Astrocyte (in vitro differentiated cells and primary cell): ENCODE measurements at places on chromosomes 6 and 20. TPM values are rescaled to one million over a fixed set of nuclear protein-coding genes. Genes with fewer than 3 reads are reported as not detected.

SPATS1 gene
- not detected in 2 replicates for total RNA-seq

DNA sequence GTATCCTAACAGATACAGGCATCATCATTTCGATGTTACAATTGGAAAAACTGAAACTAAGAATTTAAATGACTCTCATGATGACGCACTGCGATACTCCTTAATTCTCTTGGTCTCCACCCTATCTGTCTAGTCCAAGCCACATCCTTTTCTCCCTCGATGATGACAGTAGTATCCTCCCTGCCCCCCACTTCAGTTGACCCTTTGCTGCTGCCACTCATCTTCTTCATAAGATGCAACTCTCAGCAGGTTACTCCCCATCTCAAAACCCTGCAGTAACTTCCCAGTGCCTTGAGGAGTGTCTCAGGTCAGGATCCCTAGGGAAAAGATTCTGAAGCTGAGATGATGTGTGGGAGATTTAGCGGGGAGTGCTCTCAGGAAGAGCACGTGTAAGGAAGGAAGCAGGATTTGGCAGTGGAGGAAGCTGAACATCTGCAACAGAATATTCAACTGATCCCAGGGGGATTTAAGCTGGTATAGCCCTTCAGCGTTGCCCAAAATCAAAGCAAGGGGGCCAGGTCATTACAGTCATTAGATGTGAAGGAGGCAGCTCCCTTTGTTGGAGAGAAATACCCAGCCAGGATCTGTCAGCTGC is 16.1 kb downstream of the JPH2 start:
- no peak for DNase-seq
- H3K4me1 ChIP-seq, result peaks cover 24% of the 10 kb centered on the region
- no peak overlapping the region for H3K27ac ChIP-seq
- H3K27me3 ChIP-seq, result no peaks in the 10 kb centered on the region

DNA sequence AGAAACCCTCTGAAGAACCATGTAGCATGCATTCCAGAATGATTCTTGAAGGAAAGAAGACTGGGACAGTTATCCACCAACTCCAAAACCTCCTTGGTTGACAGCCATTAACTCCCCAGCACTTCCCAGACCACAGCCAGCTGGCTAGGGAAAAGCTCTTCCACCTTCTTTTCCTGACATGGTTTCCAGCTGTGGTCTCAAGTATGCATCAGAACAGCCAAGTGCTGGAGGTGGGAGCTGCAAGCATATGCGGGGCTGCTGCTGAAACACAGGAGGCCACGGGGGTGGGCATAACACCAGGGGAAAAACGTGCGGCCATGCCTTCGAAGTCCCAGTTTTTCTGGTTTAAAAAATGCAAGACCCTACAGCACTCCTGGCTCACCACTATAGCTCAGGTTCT is 108.0 kb upstream of the FAM184A start:
- no peak overlapping the region for H3K4me3 ChIP-seq
- no peak overlapping the region for H3K27ac ChIP-seq
- DNase-seq, result no peak
- H3K36me3 ChIP-seq, result no peaks in the 10 kb centered on the region
- no peaks in the 10 kb centered on the region for H3K27me3 ChIP-seq

CFB gene
- 1.0 and 1.4 TPM in 2 replicates for total RNA-seq

- no peaks in the 10 kb centered on the region for H3K27me3 ChIP-seq
- no peaks in the 10 kb centered on the region for H3K4me1 ChIP-seq
- DNase-seq, result no peak
- H3K4me3 ChIP-seq, result no peak overlapping the region
- no peak overlapping the region for H3K27ac ChIP-seq
Observed at GRCh38 chr20:18988701-18989100, 175.1 kb downstream of the SCP2D1 start.

DNA sequence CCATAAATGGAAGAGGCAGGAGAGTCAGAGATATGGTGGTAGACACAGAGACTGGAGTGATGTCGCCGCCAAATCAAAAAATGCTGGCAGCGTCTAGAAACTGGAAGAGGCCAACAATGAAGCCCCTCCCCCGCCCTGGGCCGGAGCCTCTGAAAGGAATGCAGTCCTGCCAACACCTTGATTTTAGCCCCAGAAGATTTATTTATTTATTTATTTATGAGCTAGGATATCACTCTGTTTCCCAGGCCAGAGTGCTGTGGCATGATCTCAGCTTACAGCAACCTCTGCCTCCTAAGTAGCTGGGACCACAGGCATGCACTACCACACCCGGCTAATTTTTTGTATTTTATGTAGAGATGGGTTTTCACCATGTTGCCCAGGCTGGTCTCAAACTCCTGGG is 82.6 kb upstream of the CCDC167 start:
- H3K4me1 ChIP-seq, result peaks cover under 1% of the 10 kb centered on the region
- no peak overlapping the region for H3K4me3 ChIP-seq
- DNase-seq, result no peak

BTNL2 gene
- not detected in 2 replicates for total RNA-seq

GRCh38 chr20:17711267-17711627 is 11.5 kb downstream of the BANF2 start:
- H3K27me3 ChIP-seq, result no peaks in the 10 kb centered on the region
- H3K4me3 ChIP-seq, result no peak overlapping the region
- no peaks in the 10 kb centered on the region for H3K36me3 ChIP-seq

GRCh38 chr6:40521496-40521895 is 65.7 kb downstream of the LRFN2 start:
- no peaks in the 10 kb centered on the region for H3K36me3 ChIP-seq
- no peaks in the 10 kb centered on the region for H3K4me1 ChIP-seq
- peaks cover 3% of the 10 kb centered on the region for H3K27me3 ChIP-seq
- no peak overlapping the region for H3K4me3 ChIP-seq
- no peak overlapping the region for H3K27ac ChIP-seq

RNF5 gene
- 59.0 and 60.0 TPM in 2 replicates for total RNA-seq

GRCh38 chr6:138290423-138290962 is 72.2 kb upstream of the PBOV1 start:
- H3K27me3 ChIP-seq, result no peaks in the 10 kb centered on the region
- H3K36me3 ChIP-seq, result no peaks in the 10 kb centered on the region
- peaks cover 17% of the 10 kb centered on the region for H3K4me1 ChIP-seq
- H3K27ac ChIP-seq, result no peak overlapping the region
- DNase-seq, result no peak
- no peak overlapping the region for H3K4me3 ChIP-seq

DNA sequence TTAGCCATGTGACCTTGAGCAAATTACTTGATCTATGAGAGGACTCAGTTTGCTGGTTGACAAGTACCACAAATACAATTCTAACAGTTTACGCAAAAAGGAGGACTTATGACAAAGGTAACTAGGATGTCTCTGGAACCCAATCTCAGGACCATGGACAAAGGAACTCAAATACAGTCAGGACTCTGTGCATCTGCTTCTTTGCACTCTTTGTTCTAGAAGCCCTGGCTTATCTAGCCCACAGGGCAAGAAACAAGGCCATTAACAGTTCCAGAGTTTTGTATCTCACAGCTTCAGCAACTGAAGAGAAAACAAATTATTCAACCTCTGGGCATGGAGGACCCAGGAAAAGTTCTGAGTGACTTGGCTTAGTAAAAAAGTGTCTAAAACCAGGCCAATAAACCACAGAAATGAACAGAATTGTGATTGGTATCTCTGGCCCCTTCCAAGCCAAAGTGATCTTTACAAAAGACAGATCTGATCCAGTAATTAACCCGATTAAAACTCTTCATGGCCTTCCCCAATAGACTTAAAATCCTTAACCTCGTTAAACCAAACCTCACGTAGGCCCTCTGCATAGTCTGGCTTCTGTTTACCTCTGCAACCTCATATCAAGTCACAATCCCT is 5.9 kb downstream of the WASF1 start:
- DNase-seq, result peak; percentile 4
- H3K36me3 ChIP-seq, result no peaks in the 10 kb centered on the region
- no peaks in the 10 kb centered on the region for H3K4me1 ChIP-seq

- H3K4me3 ChIP-seq, result no peak overlapping the region
- no peaks in the 10 kb centered on the region for H3K36me3 ChIP-seq
- H3K27me3 ChIP-seq, result no peaks in the 10 kb centered on the region
- no peaks in the 10 kb centered on the region for H3K4me1 ChIP-seq
- DNase-seq, result no peak
Observed at GRCh38 chr20:58583586-58583985, 67.5 kb upstream of the STX16 start.

GGTLC1 gene
- total RNA-seq, result not detected in 2 replicates

HTR1E gene
- total RNA-seq, result not detected in 2 replicates

SAMD10 gene
- 2.7 and 4.3 TPM in 2 replicates for total RNA-seq

DNA sequence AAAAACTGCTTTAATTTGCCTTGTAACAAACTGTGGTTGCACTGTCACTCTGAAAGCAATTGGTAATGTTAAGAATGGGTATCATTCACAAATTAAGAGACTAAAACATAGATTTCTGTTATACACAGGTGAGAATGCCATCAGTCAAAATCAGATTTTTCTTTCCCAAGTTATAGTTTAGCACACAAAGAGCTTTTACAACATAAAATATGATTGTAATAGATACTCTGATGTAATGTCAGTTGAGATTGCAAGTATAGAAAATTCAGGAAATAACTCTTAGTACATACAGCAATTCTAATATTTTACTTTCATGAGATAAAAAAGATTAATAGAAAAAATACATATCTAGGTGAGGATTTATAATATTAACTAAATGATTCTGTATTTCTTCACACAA is 2.3 kb upstream of the ME1 start:
- H3K27me3 ChIP-seq, result no peaks in the 10 kb centered on the region
- peaks cover 11% of the 10 kb centered on the region for H3K4me1 ChIP-seq
- DNase-seq, result no peak
- H3K4me3 ChIP-seq, result no peak overlapping the region
- H3K36me3 ChIP-seq, result no peaks in the 10 kb centered on the region

DNA sequence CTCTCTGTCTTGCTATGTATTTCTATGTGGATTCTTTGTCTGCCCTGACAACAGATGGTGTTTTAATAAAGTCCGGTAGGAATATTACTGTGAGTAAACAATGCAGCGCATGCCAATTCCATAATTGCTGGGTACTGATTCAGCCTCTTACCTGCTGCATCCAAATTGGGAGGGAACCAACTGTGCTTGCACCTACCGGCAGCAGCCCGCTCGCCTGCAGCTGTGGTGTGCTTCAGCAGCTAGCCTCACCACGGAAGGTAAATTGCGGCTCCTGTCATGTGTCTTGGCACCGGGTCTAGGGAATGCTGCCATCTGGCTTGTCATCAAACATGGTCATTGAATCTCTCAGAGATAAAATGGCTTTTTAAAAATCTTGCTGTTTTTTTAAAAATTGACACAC is 704.8 kb upstream of the SLC35B3 start:
- H3K27me3 ChIP-seq, result no peaks in the 10 kb centered on the region
- no peaks in the 10 kb centered on the region for H3K36me3 ChIP-seq
- H3K27ac ChIP-seq, result no peak overlapping the region
- DNase-seq, result no peak
- H3K4me3 ChIP-seq, result peak overlapping the region; percentile 29
- H3K4me1 ChIP-seq, result peaks cover 5% of the 10 kb centered on the region

DNA sequence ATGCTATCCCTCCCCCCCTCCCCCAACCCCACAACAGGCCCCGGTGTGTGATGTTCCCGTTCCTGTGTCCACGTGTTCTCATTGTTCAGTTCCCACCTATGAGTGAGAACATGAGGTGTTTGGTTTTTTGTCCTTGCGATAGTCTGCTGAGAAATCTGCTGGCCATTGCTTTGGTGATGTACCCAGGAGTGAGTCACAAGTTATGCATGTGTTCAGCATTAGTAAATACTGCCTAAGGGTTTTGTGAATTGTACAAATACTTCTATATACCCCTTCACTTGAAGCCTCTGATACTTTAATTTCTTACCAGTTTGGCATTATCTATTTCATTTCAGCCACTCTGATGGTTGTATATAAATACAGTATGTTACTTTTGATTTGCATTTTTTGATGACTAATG is 711.3 kb upstream of the GJE1 start:
- no peaks in the 10 kb centered on the region for H3K4me1 ChIP-seq
- no peaks in the 10 kb centered on the region for H3K27me3 ChIP-seq
- DNase-seq, result peak; percentile 86
- H3K4me3 ChIP-seq, result no peak overlapping the region
- no peaks in the 10 kb centered on the region for H3K36me3 ChIP-seq

SPO11 gene
- total RNA-seq, result not detected in 2 replicates

VSX1 gene
- not detected in 2 replicates for total RNA-seq

LAMP5 gene
- 2.3 and 4.7 TPM in 2 replicates for total RNA-seq

GRCh38 chr6:140001005-140001404 is 626.6 kb upstream of the CITED2 start:
- no peaks in the 10 kb centered on the region for H3K4me1 ChIP-seq
- no peaks in the 10 kb centered on the region for H3K36me3 ChIP-seq
- no peak overlapping the region for H3K27ac ChIP-seq
- H3K4me3 ChIP-seq, result no peak overlapping the region

DNA sequence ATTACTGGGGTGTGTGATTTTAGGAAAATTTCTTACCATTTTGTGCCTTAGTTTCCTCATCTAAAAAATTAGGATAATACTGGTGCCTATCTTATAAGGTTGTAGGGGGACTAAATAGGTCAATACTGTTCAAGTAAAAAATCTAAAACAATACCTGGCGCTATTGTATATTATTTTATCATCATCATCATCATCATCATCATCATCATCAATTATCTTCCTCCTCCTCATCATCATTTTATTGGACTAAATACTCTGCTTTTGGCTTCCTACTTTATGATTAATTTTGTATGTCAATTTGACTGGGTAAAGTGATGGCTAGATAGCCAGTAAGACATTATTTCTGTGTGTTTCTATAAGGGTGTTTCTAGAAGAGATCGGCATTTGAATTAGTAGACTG is 435.5 kb downstream of the DHX35 start:
- H3K27ac ChIP-seq, result no peak overlapping the region
- no peak for DNase-seq
- no peak overlapping the region for H3K4me3 ChIP-seq
- H3K4me1 ChIP-seq, result no peaks in the 10 kb centered on the region

THBS2 gene
- 135 and 260 TPM in 2 replicates for total RNA-seq

FOXC1 gene
- total RNA-seq, result 2.8 and 2.9 TPM in 2 replicates

SOBP gene
- total RNA-seq, result 4.7 and 7.6 TPM in 2 replicates

TFAP2D gene
- total RNA-seq, result not detected in 2 replicates

TIAM2 gene
- 22.2 and 23.6 TPM in 2 replicates for total RNA-seq

MTG2 gene
- total RNA-seq, result 26.6 and 31.5 TPM in 2 replicates

- DNase-seq, result no peak
- H3K36me3 ChIP-seq, result no peaks in the 10 kb centered on the region
- H3K4me1 ChIP-seq, result peaks cover 20% of the 10 kb centered on the region
- no peaks in the 10 kb centered on the region for H3K27me3 ChIP-seq
- H3K4me3 ChIP-seq, result no peak overlapping the region
Observed at GRCh38 chr6:18266523-18266912, 2.2 kb upstream of the DEK start.

DNA sequence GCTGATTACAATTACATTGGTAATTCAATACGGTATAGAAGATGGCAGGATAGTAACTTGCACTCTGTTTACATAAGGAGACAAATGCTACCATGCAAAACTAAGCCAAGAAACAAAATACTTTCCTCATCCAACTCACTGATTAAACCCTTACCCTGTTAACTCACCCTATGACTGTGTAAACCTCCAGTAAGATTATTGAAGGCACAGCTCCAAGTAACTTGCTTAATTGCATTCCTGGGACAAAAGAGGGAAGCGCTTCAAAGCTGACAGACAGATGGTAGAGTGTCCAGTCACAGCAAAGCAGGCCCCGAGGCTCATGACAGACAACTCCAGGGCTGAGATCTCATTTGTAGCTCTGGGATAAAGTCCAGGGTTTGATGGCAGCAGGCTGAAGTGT is 6.9 kb upstream of the KIF16B start:
- peak; percentile 64 for DNase-seq
- H3K27ac ChIP-seq, result no peak overlapping the region
- H3K36me3 ChIP-seq, result no peaks in the 10 kb centered on the region
- no peaks in the 10 kb centered on the region for H3K27me3 ChIP-seq
- no peak overlapping the region for H3K4me3 ChIP-seq

GRCh38 chr20:46006022-46006705 is 2.5 kb upstream of the MMP9 start:
- peaks cover 38% of the 10 kb centered on the region for H3K27me3 ChIP-seq
- no peak overlapping the region for H3K27ac ChIP-seq
- no peak overlapping the region for H3K4me3 ChIP-seq
- no peak for DNase-seq
